NCI-H1105 (cell line): ENCODE measurements at places on chromosomes 6 and 20.

DNA sequence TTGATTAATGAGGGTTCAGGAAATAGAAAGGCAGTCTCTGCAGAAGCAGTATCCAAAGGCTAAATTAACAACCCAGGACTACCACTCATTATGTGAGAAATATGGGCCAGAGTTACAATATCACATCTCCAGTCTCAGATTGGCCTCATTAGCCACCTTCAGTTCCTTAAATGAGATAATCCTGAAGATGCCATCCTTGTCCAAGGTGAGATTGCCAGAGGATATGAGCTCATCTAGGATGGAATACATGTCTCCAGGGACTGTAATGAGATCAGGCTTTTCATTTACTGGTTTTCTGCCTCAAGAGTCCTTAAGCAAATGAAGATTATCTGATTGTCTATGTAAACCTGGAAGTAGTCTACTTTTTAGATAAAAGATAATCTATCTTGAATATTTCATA lies 196.3 kb downstream of the FUT9 start:
- no peak for DNase-seq

DNA sequence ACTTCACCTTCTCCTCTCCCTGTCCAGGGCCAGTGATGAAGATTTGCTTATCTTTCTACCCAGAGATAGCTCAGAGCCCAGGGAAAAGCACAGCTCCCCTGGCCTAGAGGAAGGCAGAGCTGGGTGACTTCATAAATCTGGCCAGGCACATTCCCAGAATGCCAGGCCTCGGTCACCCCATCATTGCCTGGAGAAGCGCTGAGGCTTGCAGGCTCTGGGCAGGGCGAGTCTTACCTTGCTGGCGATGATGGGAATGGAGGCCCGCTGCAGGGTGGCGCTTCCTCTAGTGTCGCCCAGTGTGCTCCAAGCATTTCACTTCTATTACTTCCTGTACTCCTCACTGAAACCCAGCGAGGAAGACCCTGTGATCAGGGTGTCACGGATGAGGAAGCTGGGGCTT lies 60.1 kb downstream of the DAAM2 start:
- no peak for DNase-seq

- peak; percentile 22 for DNase-seq
Measured at GRCh38 chr6:85015396-85015990, 251.1 kb upstream of the TBX18 start.

DNA sequence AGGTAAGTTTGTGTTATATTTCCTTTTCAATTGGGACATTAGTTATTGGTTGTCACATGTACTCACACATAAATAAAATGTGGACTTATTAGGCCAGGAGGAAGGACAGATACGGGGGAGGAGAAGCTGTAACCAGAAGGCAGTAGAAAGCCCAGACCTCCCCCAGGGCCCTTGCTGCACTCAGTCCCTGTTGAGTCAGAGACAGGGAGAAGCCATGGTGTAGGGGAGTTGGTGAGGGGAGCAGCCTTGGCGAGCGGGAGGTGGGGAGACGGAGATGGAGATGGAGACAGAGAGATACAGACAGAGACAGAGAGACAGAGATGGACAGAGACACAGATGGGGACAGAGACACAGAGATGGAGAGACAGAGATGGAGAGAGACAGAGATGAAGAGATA lies 263.2 kb downstream of the DLL1 start:
- no peak for DNase-seq

- DNase-seq: no peak
Measured at GRCh38 chr6:44698602-44699001, 311.1 kb downstream of the CDC5L start.

DNA sequence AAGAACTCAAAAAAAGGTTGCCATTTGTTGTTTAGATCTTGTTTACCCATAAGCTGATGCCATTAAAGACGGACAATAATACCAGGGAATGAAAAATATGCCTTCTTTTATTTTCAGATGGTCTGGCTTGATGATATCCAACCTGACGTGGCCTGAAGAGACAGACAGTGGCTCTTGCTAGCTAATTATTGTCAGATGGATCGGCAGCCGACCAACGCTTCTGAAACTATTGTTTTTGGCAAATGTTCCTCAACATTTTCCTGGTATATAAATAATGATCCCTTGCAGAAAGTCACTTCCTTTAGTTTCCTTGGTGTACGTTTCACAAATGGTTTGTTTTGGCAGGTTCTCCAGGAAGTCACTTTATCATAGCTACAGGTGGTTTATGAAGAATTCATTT lies 290.9 kb upstream of the TSHZ2 start:
- no peak for DNase-seq

DNA sequence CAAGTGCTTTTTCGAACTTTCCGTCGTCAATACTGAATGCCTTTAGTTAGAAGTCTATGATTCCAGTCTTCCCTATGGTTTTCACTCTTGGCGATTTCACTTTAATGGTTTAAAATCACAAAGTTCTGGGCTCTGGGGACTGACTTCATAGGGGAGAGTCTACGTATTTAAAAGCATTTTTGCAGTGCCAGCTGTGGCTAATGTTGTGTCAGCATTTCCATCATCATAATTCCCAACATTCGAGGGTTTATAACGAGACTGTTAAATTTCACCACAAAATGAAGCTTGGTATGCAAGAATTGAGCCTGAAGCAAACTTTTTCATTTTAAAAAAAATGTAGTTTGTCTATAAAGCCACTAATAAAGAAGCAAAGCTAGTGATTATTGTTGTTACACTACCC lies 242.7 kb downstream of the SOX4 start:
- DNase-seq: no peak

DNA sequence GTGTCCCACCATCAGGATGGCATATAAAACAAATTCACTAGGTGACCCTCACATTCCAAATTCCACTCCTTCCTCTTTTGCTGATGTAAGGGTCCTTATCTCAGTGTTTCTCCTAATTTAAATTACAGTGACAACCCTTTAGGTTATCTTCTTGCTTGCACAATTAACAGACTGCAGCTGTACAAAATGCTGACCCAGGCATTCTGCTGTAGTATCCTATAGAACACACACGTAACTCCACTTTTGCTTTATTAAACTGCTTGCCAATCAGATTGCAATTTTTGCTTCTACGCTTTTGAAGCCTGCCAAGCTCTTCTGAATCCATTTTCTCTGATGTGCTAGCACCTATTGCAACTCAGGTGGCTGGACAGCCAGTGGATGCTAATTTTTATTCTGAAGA lies 950.3 kb downstream of the TFAP2A start:
- DNase-seq: no peak

- no peak for DNase-seq
Measured at GRCh38 chr6:15308435-15309213, 62.8 kb downstream of the JARID2 start.

- DNase-seq: no peak
Measured at GRCh38 chr6:63714091-63714490, 78.5 kb downstream of the PHF3 start.

GRCh38 chr6:164078532-164079274 lies 664.2 kb downstream of the QKI start:
- DNase-seq: no peak

- peak; percentile 37 for DNase-seq
Measured at GRCh38 chr6:5996714-5997419, 9.9 kb downstream of the NRN1 start.

DNA sequence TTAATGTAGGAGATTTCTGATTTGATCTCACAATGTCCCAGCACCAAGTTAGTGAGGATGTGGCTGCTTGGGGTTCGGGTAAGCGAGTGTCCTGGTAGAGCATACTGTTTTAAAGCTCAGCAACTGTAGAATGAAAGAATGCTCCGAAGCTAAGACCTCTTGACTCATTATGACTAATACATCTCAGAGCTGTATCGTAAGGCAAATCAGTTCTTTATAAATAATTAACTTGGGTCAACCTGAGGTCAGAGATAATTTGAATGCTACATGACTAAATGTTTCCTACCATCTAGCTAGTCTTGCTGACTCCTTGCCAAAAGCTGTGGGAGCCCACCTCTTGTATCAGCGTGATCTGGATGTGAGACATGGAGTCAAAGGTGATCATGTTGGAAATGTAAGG lies 128.8 kb upstream of the PDE7B start:
- no peak for DNase-seq

DNA sequence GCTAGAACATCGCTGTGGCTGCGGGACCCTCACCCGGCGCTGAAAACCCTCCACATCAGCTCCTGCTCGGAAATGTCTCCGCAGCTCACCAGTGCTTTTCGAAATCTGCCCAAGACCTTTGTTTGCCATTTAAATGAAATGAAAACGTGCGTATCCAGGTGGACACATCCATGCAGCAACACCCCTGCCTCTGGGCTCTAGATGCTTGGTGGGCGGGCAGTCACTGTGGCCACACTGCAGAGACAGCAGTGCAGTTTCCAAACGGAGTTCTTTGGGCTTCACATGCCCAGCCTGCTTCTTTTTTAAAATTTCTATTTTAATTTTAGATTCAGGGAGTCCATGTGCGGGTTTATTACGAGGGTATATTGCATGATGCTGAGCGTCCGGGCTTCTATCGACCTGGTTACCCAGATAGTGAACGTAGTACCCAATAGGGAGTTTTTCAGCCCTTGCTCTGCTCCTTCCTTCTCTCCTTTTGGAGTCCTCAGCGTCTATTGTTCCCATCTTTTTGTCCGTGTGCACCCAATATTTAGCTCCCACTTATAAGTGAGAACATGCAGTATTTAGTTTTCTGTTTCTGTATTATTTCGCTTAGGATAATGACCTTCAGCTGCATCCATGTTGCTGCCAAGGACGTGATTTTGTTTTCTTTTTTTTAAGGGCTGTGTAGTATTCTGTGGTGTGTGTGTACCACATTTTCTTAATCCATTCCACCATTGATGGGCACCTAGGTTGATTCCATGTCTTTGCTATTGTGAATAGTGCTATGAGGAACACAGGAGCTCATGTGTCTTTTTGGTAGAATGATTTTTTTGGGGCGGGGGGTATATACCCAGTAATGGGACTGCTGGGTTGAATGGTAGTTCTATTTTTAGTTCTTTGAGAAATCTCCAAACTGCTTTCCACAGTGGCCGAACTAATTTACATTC lies 4.8 kb upstream of the TUBB2B start:
- peak; percentile 52 for DNase-seq

DNA sequence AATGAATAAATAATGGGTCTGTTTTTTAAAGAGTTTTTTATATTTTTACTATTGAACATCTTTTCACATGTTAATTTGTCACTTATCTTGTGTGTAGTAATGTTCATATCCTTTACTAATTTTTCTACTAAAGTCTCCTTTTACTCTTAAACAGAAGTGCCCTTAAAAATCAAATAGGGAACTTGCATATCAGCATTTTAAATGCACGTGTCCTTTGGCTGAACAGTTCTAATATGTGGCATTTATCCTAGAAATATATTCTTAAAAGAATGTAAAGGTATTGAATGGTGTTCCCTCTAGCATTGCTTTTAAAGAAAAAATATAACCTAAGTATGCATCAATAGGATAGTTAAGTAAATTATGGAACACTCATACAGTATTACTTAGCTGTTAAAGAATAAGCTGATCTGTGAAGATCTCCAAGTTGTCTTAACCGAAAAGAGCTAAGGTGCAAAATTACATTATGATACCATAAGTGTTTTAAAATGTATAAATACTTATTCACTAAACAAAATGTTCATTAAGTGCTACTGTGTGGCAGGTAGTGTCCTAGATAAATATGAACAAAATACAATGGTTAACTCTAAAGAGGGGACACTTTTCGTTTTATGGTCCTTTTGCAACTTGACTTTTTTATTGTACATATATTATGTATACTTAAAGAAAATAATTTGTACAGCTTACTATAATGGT lies 631 bp upstream of the PGBD1 start:
- DNase-seq: no peak
